ENCODE measurements at places on chromosomes 3 and 15. TPM values are rescaled to one million over a fixed set of nuclear protein-coding genes. Genes with fewer than 3 reads are reported as not detected.

DNA sequence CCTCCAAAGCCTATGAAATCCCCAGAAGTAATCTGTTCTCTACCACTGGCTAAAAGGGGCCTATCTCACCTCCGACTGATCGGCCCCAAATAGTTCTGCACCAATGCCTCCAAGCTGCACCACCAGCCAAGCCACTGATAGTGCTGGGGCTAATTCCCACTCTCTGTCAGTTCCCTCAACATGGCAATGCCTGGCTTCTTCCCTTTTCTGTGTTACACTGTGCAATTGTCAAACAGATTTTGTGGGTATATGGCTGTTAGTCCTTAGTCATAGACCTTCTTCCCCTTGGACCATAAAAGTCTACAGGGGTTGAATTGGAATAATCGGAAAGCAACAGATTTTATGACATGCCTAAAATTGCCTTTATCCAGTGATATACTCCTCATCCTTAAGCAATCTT lies 9.3 kb upstream of the UBE2E2 start:
- no peak for DNase-seq

DNA sequence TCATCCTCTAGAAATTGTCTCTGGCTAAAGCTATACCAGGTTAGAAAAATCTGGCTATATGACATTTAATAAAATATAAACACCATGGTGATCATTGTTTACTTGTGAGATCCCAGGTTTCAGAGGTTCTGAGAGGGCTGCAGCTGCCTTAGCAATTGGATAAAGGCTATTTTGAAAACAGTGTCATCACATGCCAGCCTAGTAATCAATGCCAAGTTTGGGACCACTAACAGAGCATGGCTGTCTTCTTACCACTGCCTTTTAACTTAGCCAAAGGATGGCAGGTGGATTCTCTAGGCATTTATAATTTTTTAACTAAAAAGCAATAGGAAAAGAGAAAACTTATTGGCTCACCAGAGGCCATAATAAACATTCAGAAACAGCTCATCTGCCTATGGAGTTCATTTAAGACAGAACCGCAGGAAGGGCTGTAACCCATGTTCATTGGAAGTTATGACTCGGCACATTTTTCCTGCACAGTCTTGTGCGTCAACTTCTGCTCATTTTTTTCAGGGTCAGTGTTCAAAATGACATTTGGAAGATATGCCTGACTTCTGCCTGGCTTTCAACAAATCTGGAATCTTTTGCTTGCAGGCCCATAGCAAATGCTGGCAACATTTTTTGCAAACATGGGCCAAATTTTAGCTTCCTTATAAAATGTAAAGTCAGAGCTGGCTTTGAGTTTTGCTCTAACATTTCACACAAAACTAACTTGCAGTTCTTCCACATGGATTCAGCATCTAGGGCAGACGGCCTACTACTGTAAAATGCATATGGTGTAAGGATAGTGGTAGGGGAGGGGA lies 476.0 kb upstream of the TBL1XR1 start:
- no peak for DNase-seq

- no peak for DNase-seq
These were observed 144.5 kb downstream of the RPLP1 start for GRCh38 chr15:69597061-69597592.

DNA sequence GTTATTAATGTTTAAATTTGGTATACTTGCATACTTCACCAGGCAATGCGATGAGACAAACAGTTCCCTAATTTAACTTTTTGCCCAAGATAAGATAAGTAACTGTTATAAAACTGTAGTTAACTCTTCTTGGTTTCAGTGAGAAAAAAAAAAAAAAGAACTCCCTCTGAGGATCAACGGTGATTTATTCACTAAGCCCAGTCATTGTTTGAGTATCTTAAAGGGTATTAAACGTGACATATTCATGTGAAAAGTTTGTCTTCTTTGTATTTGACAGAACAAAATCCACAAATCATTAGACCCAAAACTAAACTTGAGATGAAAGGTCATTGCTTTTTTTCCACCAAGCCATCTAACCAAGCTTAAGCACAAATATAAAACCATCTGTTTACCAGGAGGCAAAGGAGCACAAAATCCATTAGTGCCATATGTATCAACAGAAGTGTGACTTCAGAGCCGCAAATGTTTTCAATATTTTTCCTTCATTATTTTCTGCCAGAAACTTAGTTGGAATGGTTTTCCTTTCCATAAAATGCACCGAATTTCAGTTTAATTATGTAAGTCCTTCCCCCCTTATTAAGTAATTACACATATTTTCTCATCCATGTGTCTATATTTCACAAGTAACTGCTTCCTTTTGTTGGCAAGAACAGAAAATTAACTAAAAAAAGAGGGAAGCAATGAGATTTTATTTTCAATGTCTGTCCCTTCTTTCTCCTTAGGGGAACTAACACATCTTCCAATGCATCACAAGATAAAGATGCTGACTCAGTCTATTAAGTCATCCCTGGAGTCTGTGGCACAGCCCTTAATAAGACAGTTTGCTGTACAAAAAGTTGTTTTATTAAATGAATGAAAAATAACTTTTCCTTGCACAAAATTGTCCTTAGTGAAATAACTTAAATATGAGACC lies 92.2 kb upstream of the RAP2B start:
- no peak for DNase-seq

- no peak for DNase-seq
These were observed 76.5 kb downstream of the NUP210 start for GRCh38 chr3:13343601-13344000.

DNA sequence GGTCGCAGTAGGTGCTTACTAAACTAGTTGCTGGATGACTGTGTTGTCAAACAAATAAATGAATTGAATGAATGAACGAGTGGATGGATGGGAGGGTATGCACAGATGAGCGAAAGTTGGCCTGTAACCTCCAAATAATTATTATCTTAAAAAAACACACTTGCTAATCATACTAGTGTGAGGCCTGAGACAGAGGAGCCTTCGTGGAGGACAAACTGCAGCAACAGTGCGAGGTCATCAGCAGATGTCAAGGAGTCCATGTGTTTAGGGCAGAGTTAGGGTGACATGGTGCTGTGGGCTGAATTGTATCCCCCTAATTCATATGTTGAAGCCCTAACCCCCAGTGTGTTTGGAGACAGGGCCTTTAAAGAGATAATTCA lies 24.4 kb downstream of the CORO2B start:
- no peak for DNase-seq

GRCh38 chr3:152127058-152127457 lies 141.7 kb upstream of the MBNL1 start:
- no peak for DNase-seq

DNA sequence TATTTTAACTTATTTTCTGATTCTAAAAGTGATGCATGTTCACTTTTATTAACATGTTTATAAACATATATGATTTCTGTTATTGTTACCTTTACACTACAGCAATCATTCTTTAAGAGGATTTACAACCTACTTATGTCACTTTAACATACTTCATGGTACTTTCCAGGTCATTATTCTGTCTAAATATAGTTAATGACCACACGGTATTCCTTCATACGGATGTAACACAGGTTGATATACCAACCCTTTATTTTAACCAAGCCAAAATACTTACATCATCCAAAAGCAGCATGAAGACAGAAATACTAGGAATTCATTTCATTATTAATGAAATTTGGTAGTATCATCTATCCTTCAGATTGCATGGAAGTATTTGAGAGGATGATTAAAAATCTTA lies 18.6 kb downstream of the PIK3R4 start:
- DNase-seq = no peak

- DNase-seq = no peak
These were observed 24.5 kb downstream of the PLXNB1 start for GRCh38 chr3:48405343-48405881.

GRCh38 chr3:45657853-45658252 lies 31.3 kb upstream of the SACM1L start:
- no peak for DNase-seq

DNA sequence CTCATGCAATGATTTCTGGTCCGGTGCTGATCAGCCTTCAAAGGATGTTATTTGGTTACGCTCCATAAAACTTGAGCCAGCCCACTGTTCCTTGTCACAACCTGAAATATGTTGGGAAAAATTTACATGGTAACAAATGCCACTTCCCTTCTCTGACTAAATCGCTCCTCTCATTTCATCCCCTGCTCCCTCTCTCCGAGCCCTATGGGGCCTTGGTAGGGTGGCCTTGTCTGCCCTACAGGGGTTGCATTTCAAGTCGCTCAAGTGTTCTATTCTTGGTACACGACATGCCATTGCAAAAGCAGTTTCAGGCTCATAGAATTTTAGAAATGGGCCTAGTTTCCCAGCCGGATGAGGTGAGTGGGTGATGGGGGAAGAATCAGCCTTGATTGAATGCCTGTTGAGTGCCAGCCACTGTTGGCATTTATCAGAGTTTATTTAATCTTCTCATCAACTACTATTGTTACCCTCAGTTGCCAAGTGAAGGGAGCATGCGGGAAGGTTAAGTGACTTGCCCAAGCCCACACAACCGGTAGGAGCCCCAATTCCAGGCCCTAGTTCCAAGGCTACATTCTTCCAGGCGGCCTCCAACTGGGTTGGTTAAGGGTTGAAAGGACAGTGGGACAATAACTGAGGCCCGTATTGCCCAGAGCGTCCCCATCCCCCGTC lies 961 bp upstream of the ABHD2 start:
- DNase-seq = no peak

The CPA3 gene
- total RNA-seq = not detected

The HES1 gene
- 17.7 TPM for total RNA-seq

- no peak for DNase-seq
These were observed 35.8 kb upstream of the PPM1L start for GRCh38 chr3:160720123-160720746.

DNA sequence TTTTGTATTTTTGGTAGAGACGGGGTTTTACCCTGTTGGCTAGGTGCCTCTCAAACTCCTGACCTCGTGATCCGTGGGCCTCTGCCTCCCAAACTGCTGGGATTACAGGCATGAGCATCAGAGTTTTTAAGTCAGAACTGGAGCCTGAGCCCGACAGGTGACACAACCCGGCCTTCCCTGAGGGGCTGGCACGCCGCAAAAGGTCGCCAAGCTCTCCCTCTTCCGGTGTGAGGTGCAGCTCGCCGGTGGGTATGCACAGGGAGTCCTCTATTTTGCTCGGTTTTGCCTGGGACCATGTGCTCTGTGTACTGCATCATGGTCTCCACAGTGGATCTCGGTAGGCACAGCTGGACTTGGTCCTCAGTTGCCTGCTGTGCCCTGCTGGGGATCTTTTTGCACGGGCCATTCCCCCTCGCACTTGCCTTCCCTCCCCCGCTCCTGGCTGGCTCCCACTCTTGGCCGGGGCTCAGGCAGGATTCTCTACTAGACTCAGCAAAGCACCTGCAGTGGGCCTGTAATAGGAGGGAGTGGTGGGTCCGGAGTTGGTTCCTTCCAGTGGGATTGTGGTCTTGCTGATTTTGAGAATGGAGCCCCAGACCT lies 101.2 kb upstream of the KLF13 start:
- DNase-seq = no peak

- DNase-seq = no peak
These were observed 272.7 kb downstream of the MECOM start for GRCh38 chr3:169390741-169391305.

The SLC28A1 gene
- total RNA-seq = not detected

GRCh38 chr3:156957715-156958114 lies 131.6 kb downstream of the LEKR1 start:
- DNase-seq = no peak

GRCh38 chr3:99818818-99819217 lies 1.2 kb downstream of the CMSS1 start:
- no peak for DNase-seq

DNA sequence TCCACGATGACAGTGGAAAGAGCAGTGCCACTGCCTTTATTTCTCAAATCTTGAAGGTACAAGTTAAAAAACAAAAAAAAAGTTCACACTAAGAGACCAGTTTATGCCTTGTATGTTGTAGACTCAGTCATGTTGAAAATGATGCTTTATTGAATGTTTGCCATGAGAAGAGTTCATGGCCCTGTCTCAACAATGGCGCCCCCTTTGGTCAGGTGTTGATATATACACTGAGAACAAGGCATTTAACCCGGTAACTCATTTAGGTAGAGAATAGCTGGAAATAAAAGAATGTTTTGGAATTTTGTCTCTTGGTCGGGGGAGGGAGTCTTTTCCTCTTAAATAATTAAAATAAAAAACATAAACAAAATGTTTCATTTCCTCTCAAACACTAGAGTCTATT lies 145.6 kb upstream of the SLC2A2 start:
- no peak for DNase-seq

The FGF7 gene
- total RNA-seq = 7.1 TPM

The LINGO1 gene
- 0.44 TPM for total RNA-seq

DNA sequence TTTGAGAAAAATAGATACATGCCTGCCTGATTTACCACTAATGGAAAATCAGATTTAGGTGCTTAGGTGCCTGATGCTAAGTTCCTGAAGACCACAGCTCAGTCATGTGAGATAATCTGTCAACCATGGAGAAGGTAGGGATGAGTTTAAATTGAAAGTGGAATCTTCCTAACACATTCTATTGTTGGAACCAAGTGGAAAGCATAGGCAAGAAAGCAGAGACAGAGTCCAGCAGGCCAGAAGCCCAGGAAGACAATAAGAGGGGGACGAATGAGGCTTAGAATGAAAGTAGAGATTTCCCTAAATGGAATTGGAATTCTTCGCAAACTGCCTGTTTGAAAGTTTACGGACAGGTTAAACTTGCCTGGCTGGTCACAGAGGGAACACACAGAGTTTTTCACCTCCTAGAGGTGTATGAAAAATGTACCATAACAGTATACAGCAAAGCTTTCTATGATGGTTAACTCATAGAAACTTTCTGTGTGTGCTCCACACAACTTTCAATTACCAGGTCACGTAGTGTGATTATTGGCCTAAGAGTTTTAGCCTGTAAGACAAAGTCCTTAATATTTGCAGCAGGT lies 453.8 kb upstream of the KCNMB2 start:
- DNase-seq = no peak

The ANKRD63 gene
- total RNA-seq = not detected

The SLC38A3 gene
- not detected for total RNA-seq

GRCh38 chr15:65944404-65944803 lies 75.1 kb downstream of the RAB11A start:
- no peak for DNase-seq

- no peak for DNase-seq
These were observed 5.8 kb downstream of the IDH3A start for GRCh38 chr15:78154955-78155354.

GRCh38 chr3:195884691-195885035 lies 23.7 kb downstream of the TNK2 start:
- no peak for DNase-seq

The TNFSF10 gene
- not detected for total RNA-seq

GRCh38 chr15:76162036-76162398 lies 102.2 kb downstream of the TMEM266 start:
- no peak for DNase-seq

DNA sequence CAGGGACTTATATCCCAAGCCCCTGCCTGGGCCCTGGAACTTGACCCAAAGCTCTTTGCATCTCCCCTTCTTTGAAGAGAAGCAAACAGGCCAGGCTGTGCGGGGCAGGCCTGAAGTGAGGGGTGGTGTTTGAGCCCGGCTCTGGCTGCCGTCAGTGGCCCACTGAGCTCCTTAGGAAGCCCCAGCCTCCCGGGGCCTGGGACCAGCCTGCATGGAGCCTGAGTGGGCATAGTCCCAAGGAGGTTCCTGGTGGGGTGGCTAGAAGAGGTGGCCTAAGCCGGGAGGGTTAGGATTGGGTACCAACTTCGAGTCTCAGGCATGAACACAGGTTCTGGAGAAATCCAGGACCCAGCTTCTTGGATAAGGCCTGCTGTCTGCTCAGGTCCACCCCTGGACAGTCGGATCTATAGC lies 6.4 kb downstream of the TMIE start:
- DNase-seq = no peak

The MTHFS gene
- 225 TPM for total RNA-seq

Data from MG63 (cell line).